Left lung (tissue), 14 donors: ENCODE measurements at places on chromosomes 3 and 15. TPM values are rescaled to one million over a fixed set of nuclear protein-coding genes. Genes with fewer than 3 reads are reported as not detected.

DNA sequence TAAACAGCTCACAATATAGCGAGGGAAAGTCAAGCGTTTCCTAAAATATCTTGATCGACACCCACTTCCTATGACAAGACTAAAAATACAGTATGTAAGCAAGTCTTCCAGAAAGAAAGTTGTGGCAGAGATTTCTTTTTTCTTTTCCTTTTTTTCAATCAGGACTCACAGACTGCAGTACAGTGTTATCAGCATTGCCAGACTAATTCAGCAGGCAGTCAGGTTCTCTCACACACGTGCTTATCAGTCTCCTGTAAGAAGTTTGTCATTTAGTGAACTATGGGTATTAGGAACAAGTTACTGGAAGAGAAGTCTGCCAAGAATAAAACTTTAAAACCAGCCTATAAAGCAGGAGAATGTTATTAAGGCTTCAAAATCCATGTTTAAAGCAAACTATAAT, 32.8 kb upstream of the ZNF385D start:
- no peaks in the 10 kb centered on the region for H3K27me3 ChIP-seq
- no peaks in the 10 kb centered on the region for H3K4me1 ChIP-seq
- no peaks in the 10 kb centered on the region for H3K36me3 ChIP-seq
- no peak overlapping the region for H3K27ac ChIP-seq

DNA sequence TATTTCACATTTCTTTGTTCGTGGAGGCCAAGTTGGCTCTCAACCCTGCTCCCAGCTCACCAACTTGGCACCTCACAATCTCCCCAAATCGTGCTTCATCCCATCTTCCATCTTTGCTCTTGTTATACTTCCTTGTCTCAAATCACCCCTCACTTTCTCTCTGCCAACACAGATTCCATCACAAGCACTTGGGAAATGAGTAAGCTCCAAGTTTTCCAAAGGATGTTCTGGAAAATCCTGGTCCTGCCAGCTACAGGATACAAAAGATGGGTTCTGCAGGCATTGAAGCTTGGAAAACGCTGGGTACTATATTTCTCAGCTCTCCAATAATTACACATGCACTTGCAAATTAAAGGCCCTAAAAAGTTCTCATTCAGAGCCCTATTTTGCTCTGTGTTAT, 4.1 kb upstream of the TM4SF4 start:
- H3K27ac ChIP-seq, result peak overlapping the region; percentile 8

DNA sequence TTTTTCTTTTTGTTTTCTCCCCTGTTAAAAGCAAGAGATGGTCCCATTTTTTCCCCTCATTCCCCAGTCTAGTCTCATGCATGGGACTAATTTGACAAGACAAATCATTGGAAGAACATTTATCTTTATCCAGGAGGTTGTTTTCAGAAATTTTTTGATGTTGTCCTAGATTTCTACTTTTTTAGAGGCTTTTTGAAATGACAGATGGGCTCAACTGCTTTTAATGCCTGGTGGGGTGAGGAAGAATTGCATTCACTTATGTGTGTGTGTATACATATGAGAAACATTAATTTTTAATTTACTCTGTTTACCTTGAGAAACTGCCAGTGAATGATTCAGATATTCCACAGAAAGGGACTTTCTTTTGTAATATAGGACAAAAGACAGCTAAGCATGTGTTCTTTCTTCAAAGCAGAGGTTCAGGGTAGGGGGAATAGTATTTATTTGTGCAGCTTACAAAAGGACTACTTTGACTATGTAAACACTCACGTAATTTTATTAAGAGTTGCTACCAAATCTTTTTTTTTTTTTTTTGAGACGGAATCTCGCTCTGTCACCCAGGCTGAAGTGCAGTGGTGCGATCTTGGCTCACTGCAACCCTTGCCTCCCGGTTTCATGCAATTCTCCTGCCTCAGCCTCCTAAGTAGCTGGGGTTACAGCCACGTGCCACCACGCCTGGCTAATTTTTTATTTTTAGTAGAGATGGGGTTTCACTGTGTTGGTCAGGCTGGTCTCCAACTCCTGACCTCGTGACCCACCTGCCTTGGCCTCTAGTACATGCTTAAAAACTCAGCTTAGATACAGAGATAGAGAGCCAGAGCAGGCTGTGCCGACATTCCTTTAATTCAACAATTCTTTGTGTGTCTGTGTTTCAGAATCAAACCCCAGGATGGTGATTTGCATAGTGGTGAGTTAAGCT, 130.1 kb upstream of the RARB start:
- no peaks in the 10 kb centered on the region for H3K36me3 ChIP-seq
- H3K27ac ChIP-seq, result no peak overlapping the region
- no peak for DNase-seq
- H3K4me3 ChIP-seq, result no peak overlapping the region
- H3K4me1 ChIP-seq, result no peaks in the 10 kb centered on the region

The SPINK8 gene
- total RNA-seq, result not detected

DNA sequence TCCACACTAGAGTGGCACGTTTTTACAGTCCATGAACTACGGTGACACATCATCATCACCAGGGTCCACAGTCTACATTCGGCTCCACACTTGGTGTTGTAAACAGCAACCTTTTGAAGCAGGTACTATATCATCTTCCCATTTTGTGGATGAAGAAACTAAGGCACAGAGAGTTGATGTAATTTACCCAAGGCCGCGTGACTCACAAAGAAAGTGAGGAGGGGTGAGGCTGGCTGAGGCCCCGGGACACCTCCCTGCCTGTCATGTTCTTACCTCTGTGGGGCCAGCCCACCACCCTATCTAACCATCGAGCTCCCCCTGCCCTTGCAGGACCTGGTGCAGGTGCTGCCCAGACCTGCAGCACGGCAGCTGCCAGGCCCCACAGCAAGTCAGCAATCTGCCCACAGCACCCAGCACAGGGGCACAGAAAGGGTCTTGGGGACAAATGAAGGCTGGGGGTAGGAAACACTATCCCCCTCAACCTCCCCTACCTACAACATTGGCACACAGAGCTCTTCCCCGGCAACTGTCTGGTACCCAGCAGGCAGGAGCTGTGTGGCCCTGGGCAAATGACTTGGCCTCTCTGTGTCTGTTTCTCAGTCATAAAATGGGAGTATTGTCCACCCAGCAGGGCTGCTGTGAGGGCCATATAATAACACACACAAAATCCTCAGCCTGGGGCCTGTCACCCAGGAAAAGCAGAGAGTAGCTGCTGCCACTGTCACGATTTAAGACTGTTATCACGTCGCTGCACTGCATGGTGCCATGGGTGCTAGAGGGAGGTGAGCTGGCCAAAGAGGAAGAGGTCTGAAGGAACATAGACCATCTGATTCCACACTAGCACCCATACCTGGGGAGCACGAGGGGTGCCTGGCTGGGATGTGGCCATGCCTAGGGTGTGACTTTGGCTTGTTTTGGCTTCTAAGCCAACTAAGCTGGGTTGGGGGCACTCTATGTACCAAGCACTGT, 115.1 kb downstream of the IQSEC1 start:
- peaks cover 87% of the 10 kb centered on the region for H3K4me1 ChIP-seq
- no peak for DNase-seq
- no peaks in the 10 kb centered on the region for H3K36me3 ChIP-seq
- H3K27me3 ChIP-seq, result no peaks in the 10 kb centered on the region
- H3K27ac ChIP-seq, result no peak overlapping the region

The DPPA2 gene
- total RNA-seq, result not detected

GRCh38 chr3:5473471-5473870, 286.0 kb downstream of the EDEM1 start:
- H3K4me3 ChIP-seq, result no peak overlapping the region
- H3K27me3 ChIP-seq, result no peaks in the 10 kb centered on the region
- H3K27ac ChIP-seq, result no peak overlapping the region
- H3K36me3 ChIP-seq, result no peaks in the 10 kb centered on the region
- DNase-seq, result no peak

GRCh38 chr15:93332168-93332553, 243.2 kb upstream of the RGMA start:
- H3K27ac ChIP-seq, result no peak overlapping the region
- H3K36me3 ChIP-seq, result no peaks in the 10 kb centered on the region
- no peak overlapping the region for H3K4me3 ChIP-seq
- peaks cover 58% of the 10 kb centered on the region for H3K27me3 ChIP-seq

GRCh38 chr3:156952011-156952410, 125.9 kb downstream of the LEKR1 start:
- no peaks in the 10 kb centered on the region for H3K27me3 ChIP-seq
- no peaks in the 10 kb centered on the region for H3K36me3 ChIP-seq
- DNase-seq, result no peak
